ENCODE measurements at places on chromosomes 2 and 18.
A peak's percentile ranks its signal among the peaks of the same experiment; 100 is the strongest.

DNA sequence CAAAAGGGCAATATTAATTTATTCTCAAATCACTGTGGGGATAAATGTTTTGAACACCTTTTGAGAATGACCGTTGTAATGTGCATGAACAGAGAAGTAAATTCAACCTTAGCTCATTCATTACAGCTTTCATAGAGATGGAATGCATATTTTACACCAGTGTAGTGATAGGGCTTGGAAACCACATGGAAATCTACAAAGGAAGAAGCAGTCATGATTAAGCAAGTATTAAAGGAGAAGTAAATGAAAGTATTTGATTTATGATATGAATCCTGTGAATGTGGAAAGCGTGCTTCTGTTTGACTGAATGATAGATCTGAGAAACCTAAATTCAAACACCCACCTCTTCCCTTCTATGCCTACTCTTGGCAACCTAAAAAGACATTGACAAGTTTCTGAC is 64.7 kb downstream of the CDH7 start:
- DNase-seq = no peak

GRCh38 chr18:63043516-63043915 is 276.1 kb downstream of the BCL2 start:
- DNase-seq = no peak

GRCh38 chr2:45043174-45043573 is 33.9 kb upstream of the SIX2 start:
- no peak for DNase-seq

DNA sequence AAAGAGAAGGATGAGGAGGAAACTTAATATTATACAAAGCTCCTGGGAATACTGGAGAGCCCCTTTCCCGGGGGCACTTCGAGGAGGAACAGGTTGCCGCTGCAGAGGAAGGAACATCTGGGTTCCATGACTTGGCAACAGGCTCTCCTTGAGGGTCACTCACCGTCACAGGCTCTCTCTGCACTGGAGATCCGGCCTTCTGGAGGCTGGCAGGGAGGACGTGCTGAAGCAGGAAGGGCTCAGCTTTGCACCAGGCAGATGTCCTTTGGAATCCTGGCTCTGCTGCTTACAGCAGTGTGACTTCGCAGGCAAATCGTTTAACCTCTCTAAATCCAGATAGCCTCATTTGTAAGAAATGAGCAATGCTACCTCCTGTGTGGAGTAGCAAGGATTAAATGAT is 2.9 kb upstream of the DPYSL5 start:
- DNase-seq = no peak

GRCh38 chr2:14752295-14752694 is 119.8 kb downstream of the LRATD1 start:
- no peak for DNase-seq

DNA sequence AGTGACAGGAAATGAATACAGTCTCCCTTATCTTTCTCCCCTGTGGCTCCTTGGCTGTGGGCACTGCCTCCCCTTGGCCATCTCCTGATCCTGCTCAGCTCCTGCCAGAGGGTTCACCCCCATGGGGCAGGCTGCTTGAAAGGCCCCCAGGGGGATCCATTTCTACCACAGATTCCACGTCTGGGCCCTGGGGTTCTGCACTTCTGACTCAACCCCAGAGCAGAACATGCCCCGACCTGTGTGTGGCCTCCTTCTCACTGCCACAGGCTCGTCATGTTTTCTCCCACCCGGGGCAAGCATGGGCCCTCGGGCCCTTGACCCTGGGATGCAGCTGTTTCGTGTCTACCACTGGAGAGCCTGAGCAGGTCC is 122.2 kb downstream of the ACKR3 start:
- no peak for DNase-seq

DNA sequence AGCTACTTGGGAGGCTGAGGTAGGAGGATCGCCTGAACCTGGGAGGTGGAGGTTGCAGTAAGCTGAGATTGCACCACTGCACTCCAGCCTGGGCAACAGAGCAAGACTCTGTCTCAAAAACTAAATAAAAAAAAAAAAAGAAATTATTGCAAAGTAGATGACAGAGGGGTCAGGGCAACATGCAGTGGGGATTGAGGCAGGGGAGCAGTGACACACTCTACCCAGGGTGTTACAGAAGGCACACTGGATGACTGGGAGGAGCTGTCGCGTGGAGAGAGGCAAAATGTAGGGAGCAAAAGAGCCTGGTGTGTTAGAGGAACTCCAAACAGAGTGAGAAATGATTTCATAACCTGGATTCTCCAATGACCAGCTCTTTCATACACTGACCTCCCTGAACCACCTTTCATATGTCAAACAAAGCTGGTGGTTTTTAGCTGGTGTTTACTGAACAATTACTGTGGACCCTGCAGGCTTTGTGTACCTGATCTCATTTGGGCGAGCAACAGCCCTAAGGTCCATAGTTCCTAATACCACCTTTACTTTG is 22.1 kb downstream of the FBXO41 start:
- no peak for DNase-seq

DNA sequence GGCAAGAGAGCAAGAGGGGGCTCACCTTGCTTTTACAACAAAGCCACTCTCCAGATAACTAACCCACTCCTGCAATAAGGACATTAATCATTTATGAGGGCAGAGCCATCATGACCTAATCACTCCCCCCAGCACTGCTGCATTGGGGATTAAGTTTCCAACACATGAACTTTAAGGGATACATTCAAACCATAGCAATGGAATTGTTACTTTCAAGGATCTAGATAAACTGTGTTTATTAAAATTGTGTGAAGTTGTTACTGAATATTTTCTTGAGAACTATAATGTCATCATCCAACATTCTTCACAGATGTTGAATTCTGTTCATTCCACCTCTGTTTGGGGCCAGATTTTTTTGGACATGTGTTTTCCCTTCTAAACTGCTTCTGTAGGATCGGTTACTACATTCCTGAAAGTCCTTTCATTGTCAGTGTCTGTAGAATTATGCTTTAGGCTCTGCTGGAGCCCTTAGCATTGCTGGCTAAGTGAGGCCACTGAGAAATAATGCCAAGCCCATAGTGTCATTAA is 50.4 kb downstream of the SPATS2L start:
- no peak for DNase-seq

GRCh38 chr2:63052411-63053080 is 1.9 kb downstream of the OTX1 start:
- no peak for DNase-seq

DNA sequence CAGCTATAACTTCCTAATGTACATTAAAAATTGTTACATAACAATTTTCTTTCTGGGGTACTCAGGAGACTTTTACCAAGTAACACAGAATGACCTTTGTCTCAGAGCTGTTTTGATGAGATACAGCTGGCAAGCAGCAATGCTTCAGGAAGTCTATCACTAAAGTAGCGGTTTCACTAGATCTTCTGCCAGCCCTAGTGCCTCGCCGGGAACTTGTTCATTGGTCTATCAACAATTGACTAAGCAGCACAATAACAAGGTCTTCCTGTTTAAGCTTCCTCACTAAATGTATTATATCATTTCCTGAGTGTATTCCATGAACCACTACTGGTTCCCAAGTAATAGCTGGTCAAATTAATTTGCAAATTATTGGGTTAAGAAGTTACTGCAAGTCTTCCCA is 69.2 kb downstream of the TRIP12 start:
- peak; percentile 35 for DNase-seq

DNA sequence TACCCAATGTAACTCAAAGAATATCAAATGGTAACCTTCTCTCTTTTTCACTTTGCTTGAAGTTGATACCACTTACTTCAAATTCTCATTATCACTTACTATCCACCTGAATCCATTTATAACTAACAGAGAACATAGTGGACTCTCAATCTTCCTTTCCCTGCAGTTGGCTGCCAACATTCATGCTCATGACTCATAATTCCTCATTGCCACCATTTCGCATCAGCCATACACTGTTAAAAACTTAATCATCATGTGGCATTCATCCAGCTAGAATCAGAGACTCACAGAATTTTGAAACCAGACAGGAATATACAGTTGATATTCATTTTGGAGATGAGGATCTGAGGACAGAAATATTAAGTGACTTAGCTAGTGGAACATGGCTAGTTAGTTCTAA is 56.8 kb downstream of the SLC4A10 start:
- no peak for DNase-seq

GRCh38 chr2:36406296-36406695 is 50.7 kb downstream of the CRIM1 start:
- no peak for DNase-seq

DNA sequence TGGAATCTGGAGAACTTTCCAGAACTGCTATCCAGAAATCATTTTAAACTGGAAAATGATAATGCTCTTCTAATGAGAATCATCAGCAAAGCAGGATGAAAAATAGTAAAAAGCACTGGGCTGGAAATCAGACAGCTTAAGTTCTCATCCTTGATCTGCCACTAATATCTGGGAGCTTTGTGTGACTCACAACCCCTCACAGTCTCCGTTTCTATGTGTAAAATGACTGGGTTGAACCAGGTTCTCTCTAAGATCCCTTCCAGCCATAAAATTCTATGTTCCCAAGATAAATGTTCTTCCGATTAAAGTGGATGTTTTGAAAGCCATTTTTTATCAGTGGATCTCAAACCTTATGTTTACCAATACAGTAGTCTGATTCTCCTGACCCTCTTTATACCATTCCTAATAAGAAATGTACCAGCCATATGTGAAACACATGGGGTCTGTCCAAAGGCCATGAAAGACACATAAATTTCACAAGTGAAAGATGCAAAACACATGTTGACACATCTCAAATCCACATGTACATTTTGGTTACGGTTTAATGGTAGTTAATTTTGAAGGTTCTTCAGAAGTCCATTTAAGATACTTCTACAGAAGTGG is 188.8 kb downstream of the EN1 start:
- DNase-seq = no peak

DNA sequence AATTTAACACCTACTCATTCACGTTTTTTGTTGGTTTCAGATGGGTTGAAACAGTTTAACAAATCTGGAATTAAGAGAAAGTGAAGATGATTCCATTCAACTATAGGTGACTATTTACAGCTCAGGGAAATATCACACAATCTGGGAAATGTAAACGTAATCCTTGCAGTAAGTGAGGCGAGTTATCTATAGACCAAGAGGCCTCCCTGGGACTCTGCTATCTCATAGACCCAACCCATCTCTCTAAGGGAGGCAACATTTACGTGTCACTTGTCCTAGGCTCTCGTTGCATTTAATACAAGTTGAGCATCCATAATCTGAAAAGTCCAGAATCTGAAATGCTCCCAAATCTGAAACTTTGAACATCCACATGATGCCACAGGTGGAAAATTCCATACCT is 2.0 kb upstream of the MOB4 start:
- DNase-seq = no peak

DNA sequence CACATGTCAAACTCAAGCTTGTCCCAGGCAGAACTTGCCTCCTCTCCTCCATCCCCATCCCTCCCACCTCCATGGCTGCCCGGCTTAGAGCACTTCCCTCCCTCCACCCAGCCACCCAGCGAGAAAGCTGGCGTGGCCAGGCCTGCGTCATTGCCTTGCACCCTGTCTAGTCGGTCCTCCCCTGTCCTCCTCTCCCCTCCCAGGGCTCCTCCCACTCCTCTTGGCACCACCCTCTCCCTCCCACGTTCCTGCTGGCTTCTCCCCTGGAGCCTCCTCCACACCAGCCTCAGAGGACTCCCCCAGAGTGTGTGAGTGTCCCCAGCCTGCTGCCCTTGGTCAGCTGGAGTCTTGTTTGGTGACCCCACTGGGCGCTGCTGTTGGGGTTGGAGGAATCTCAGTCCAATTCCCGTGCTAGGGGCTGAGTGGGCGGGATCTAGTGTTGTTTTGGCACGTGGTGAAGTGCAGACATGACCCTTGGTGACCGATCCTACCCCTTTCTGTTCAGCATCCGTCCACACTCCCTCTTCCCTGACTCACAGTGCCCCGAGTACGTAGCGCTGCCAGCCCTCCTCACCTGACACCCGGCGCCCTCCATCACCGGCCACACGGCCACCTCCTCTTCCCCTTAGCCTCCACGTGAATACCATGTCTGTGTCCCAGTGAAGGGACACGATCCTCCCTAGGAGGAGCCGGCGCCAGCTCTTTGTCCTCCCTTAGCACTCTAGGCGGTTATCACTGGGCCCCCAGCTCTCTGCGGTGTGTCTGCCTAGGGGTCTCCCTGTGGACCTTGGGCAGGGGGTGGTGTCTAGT is 41.4 kb downstream of the ATP6V1C2 start:
- DNase-seq = no peak

GRCh38 chr18:10736984-10737383 is 211.2 kb downstream of the NAPG start:
- no peak for DNase-seq

GRCh38 chr2:63975437-63976124 is 43.6 kb downstream of the VPS54 start:
- DNase-seq = no peak

DNA sequence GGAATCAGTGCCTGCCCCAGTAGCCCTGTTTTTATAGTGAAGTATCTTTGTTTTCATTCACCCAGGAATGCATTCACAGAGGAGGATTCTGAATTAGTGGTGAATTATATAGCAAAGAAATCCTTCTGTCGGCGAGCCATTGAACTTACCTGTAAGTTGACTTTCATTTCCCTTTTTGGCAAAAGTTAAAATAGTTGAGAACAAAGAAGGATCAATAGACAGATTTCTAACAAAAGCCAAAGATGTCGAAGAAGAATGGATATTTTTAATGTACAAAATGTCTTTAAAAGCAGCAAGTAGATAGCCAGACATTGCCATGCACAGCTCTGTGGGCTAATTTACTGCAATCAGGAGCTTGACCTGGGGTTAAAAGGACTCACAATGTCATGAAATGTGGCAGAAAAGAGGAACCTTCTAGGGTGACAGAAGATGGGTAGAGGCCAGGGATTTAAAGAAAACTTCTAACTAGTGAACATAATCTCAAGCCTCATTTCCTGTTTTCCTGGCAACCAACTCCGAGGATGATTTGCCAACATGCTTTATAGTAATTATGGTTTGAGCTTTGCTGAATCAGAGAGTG is 53.8 kb upstream of the TMEM87B start:
- no peak for DNase-seq

- DNase-seq = no peak
These were observed 91.2 kb downstream of the KCTD1 start for GRCh38 chr18:26457195-26457594.

GRCh38 chr2:56185582-56186046 is 1.8 kb downstream of the CCDC85A start:
- DNase-seq = no peak

All from activated T-helper 1 cell treated with Interleukin-2 at 50 U/mL for 16 hours (primary cell).